ENCODE measurements at places on chromosomes 1 and 21.

GRCh38 chr1:22038036-22038435 is 14.5 kb upstream of the CDC42 start:
- DNase-seq, result no peak

DNA sequence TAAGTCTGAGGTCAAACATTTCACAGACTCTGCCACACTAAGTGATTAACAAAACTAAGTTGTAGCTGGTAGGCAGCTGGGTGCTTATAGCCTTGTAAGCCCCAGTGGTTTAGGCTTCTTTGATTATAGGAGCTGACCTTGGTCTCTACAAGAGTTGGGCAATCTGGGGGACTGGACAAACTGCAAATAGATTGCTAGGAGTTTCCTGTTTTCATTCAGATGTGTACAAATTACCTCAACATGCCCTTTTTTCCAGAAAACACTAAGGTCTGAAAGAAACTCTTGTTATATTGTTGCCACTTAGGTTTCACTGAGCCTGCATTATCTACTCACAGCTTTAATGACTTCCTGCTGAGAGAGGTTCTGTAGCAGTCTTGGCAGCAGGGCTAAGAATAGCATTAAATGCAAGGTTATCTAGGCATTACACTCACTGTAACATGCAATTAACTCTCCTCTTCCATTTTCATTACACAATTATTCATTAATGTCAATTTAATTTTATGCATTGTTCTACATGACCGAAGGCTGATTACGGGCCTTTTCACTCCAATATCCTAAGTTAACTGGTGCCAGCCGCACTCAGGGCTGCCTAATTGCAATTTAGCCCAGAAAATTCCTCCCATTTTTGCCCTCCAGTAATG is 314.0 kb downstream of the LMO4 start:
- no peak for DNase-seq

- DNase-seq, result no peak
Measured at GRCh38 chr1:183114441-183114840, 71.6 kb upstream of the LAMC2 start.

DNA sequence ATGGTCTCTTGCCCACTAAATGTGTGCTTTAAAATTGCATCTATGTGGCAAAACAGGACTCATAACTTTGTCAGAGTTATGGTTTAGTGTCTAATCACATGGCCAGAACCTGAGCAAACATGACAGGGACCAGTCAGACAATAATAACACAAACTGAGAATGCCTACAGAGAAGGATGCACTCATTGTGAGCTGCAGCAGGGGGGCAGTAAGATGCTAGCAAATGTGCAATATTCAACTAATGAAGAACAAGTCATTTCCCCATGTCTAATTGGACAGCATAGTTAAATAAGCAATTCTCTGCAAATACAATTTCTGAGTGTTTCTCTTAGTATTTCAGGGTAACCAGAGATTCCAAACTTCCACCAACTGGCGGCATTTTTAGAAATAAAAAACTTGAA is 30.8 kb downstream of the SPAG17 start:
- no peak for DNase-seq

GRCh38 chr21:44456214-44456914 is 1.1 kb downstream of the LRRC3 start:
- no peak for DNase-seq

- no peak for DNase-seq
Measured at GRCh38 chr1:17873007-17873675, 118.0 kb downstream of the ACTL8 start.

GRCh38 chr1:176479971-176480370 is 17.0 kb downstream of the PAPPA2 start:
- no peak for DNase-seq

- no peak for DNase-seq
Measured at GRCh38 chr1:110260194-110260593, 50.1 kb downstream of the KCNC4 start.

DNA sequence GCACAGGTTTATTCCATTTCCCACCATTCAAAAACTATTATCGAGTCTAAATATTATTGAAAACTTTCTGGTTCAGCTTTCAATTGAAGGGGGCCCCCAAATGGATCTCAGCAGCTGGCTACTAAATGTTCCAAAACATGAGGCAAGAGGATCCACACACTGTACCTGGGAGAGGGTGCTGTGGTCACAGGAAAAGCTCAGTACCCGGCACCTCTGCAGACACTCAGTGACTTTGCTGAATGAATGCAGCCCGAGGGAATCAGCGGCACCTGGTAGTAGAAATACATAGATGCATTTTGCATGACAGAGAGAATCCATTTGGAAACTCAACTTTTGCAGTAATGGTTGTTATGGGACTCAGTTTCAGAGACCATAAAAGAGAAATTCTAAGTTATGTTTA is 89.3 kb downstream of the PCP4 start:
- no peak for DNase-seq

DNA sequence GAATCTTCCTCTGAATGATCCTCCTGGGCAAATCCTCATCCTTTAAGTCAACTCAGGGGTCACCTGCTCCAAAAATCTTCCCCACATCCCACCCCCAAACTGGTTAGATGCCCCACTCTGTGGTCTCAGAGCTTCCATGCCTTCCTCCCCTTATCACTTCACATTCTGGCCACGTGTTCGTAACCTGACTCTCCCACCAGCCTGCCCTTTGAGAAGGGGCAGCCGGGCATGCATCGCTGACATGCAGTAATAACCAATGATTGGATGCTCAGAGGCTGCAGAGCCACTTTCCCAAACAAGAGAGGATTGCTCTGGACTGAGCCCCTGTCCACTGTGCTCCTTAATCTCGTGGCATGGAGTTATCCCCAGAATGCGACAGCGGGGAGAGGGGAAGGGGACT is 7.0 kb downstream of the LELP1 start:
- DNase-seq, result no peak

- no peak for DNase-seq
Measured at GRCh38 chr1:51629918-51630317, 13.0 kb downstream of the OSBPL9 start.

- DNase-seq, result no peak
Measured at GRCh38 chr1:25559031-25559430, 15.6 kb downstream of the LDLRAP1 start.

GRCh38 chr1:210586771-210587170 is 258.1 kb downstream of the HHAT start:
- no peak for DNase-seq

DNA sequence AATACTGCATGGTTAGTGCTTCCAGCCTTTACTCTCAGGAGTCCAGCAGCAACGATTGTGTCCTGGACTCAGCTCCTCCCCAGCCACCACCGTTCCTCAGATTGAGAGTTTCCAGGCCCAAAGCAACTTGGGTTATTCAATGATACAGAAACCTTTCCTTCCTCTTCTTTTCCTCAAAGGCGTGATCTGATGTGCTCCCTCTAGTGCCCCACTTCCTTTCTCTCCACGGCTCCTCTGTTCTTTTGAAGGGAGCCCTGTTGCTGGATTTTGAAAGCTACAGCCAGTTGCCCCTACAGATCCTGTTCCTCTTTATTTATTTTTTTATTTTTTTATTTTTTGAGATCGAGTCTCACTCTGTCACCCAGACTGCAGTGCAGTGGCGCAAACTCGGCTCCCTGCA is 14.1 kb downstream of the CRP start:
- no peak for DNase-seq

DNA sequence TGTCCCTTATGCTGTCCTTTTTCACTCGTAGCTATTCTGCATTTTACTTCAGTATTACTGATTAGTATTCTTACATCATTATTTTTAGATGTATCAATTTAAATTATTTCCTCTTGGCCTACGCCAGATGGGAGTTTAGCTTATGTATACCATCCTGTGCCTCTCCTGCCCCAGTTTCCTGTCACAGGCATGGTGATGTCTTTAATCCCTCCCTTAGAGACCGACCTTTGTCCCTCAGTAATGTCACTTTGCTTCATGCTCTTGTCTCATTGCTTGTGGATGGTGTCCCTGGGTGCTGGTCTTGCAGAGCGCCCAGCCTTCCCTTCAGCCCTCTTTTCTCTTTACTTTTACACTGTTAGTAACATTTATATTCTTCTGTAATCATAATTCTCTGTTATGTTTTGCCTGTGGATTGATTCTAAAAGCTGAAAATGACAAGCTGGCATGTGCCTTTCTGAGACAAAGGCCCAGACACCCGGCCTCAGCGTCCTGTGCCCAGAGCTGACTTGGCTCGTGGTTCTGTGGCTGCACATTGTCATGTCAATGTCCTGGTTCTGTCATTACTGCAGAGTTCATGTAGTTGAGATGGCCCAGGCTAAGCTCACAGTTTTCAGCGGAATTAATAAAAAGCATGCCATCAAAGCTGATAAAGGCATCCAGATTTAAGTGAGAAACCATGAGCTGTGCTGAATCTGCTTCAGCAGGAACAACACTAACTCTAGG is 100.7 kb downstream of the MTR start:
- DNase-seq, result no peak

DNA sequence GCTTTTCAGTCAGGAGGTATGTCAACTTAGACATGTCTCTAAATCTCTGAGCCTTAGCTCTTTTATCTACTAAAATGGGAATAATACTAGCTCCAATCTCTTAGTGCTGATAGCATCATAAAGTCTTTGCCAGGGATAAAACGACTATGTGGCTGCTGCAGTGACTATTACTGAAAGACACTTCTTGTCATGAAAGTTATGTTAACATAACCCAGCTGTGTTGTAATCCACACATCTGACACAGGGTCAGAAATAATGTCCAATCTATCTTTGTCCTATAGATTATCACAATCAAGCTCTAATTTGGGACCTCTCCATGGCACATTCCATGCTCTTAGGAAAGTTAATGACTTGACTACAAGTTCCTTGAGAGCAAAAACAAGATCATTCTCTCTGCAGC is 62.8 kb downstream of the JAK1 start:
- DNase-seq, result no peak

- DNase-seq, result no peak
Measured at GRCh38 chr1:3473381-3473844, 18.9 kb downstream of the ARHGEF16 start.

DNA sequence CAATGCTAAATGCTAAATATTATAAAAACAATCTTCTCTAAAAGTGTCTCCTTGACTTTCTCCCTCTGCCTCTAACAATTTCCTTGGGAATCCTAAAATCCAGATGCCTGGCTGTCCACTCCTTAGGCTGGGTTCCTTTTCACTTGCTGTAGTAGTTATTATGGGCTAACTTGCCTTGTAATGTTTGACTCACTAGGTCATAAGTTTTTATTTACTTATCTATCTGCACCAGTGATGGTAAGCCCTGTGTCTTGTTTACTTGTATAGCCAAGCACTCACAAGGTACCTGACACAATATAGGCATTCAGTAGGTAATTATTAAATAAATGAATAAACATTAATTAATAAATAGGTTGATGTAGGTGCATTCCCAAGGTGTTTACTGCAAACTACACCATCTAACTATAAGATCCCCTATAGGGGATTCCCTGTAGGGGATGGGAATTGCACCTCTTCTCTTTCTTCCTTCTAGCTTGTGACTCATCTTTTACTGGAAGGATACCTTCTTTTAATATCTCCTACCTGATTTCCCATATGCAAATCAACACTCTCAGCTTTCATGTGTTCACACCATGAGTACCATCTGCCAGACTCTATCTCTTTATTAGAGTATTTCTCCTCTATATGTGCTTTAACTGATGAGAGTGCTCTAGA is 14.7 kb upstream of the CHIA start:
- DNase-seq, result no peak

- DNase-seq, result no peak
Measured at GRCh38 chr1:37999430-38000232, 5.7 kb downstream of the FHL3 start.

- no peak for DNase-seq
Measured at GRCh38 chr21:42276076-42276475, 39.1 kb downstream of the TFF3 start.

GRCh38 chr1:116667078-116667574 is 407 bp downstream of the IGSF3 start:
- no peak for DNase-seq

DNA sequence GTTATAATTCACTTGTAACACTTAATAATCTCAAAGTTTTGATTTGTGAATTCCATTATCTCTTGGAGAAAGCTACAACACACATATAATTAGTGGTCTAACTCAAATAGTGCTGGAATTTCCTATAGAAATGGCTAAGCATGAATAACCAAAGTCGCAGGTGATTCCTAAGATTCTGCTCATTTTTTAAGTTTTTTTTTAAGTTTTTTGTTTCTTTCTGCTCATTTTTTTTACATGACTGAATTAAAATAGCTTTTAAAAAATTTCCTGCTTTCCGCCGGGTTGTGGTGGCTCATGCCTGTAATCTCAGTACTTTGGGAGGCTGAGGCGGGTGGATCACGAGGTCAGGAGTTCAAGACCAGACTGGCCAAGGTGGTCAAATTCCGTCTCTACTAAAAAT is 90.4 kb downstream of the APP start:
- no peak for DNase-seq

DNA sequence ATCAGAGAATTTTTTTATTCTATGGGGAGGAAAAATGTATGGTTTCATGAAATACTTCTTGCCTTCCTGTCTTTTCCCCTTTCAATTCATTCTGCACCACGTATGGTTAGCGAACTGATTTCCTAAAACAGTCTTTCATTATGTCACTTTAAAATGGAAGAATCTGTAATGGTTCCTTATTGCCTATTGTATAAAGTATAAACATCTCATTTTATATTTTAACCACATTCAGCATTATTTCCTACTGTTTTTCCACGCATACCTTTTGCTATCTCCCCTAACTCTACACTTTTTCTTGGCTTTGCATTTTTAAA is 232.3 kb upstream of the B3GALT2 start:
- DNase-seq, result no peak

- no peak for DNase-seq
Measured at GRCh38 chr1:37176269-37176668, 142.0 kb upstream of the GRIK3 start.

- no peak for DNase-seq
Measured at GRCh38 chr21:34900376-34900775, 148.7 kb downstream of the RUNX1 start.

- DNase-seq, result no peak
Measured at GRCh38 chr1:241532162-241532531, at the start of gene KMO. Gene KMO, plus strand, starts transcription at chr1:241532378. Its CDS starts 67 bp downstream, at chr1:241532445.

DNA sequence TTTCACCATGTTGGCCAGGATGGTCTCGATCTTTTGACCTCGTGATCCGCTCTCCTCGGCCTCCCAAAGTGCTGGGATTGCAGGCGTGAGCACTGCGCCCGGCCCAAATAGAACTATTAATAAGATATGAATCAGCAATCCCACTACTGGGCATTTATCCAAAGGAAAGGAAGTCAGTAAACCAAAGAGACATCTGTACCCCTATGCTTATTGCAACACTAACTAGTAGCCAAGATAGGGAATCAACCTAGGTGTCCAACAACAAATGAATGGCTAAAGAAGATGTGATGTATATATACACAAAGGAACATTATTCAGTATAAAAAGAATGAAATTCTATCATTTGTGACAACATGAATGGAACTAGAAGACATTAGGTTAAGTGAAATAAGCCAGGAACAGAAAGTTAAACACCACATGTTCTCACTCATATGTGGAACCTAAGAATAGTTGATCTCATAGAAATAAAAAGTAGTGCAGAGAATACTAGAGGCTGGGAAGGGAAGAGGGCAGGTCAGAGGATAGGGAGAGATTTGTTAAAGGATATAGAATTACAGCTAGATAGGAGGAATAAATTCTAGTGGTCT is 48.8 kb downstream of the XPR1 start:
- DNase-seq, result no peak
